Astrocyte (in vitro differentiated cells and primary cell): ENCODE measurements at places on chromosomes 3 and 15. TPM values are rescaled to one million over a fixed set of nuclear protein-coding genes. Genes with fewer than 3 reads are reported as not detected.

The IQCF5 gene
- total RNA-seq = not detected in 2 replicates

The CTXN2 gene
- not detected in 2 replicates for total RNA-seq

DNA sequence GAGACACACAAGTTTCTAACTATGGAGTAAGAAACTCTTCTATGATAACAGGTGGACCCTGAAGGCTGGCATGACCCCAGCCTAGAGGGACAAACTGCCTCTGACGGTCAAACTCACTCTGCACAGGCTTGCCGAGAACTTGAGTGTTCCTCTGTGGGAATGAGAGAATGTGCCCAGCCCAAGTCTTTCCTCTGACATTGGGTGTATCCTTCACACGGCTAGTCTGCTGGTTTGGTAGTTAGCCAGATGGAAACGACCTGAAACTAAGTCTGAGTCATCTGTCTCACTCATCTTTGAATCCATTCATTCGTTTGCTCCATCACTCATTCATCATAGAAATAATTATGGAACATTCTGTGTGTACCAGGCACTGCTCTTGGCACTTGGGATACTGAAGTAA lies 198.4 kb downstream of the ATP10A start:
- DNase-seq = peak; percentile 12

GRCh38 chr3:117248153-117248552 lies 538.6 kb downstream of the TUSC7 start:
- DNase-seq = no peak

GRCh38 chr3:77063423-77063822 lies 23.5 kb downstream of the ROBO2 start:
- DNase-seq = no peak

DNA sequence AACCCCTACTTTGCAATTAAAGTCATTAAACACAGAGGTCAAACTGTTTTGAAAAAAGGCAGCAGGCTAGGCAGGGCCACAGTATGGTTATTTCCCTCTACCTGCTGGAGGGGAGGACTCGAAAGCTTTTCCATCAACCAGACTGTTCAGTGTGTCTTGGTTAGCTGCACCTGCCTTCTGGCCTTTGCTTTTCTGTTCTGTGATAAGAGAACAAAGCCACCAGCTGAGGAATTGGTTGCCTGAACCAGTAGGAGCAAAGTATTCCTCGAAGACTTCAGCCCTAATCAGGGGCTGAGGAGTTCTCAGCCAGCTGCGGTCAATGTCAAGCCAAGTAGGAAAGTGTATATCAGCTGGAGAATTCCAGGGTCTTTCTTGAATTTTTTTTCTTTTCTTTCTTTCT lies 132.5 kb downstream of the SOX2 start:
- no peak for DNase-seq

DNA sequence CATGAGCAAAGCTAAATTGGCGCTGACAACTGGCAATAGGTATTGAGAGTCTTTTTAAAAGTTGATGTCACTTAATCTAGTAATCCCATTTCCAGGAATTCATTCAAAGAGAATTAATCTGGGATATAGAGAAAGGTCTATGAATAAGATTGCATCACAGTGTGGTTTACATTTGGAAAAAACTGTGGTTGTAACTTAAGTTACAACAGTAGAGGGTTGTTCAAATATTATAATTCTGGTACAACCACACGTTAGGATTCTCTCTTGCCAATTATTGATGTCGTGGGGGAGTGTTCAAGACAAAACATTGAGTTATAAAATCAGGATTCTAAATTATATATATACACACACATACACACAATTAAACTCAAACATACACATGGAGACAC lies 79.8 kb downstream of the LIPC start:
- DNase-seq = no peak

DNA sequence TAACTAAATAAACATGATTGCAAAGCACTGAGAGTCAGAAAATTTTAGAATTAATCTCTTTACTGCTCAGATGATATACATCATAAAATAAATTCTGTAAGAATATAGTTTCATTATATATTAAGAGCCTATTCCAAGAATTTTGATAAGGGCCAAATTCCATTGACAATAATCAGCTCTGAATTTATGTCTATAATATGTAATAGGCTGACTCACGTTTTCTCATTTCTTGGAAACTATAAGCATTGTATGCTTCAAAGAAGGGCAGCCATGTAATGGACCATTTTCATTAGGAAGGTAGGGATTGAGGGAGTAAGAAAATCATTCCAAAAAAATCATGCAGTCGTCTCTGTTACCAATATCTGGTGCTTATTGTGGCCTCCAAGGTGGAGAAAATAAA lies 315.9 kb downstream of the ZIC4 start:
- DNase-seq = no peak

DNA sequence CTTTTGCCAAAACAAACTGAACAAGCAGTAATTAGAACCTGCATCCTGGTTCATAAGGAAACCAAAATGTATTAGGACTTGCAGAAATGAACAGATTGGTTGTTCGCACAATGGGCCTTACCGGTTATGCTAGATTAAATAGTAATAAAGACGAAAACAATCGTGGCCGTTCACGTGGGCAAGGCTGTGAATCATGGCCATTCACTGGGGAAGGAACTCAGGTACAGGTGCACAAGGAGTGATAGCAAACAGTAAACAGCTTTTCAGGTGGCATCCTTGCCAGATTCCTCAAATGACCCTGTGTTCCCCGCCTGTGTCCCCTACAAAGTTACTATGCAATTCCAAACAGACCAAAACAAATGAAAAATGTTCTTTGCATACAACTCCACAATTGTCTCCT lies 8.2 kb downstream of the LRIG1 start:
- no peak for DNase-seq
